ENCODE measurements at places on chromosomes 6 and 20.

DNA sequence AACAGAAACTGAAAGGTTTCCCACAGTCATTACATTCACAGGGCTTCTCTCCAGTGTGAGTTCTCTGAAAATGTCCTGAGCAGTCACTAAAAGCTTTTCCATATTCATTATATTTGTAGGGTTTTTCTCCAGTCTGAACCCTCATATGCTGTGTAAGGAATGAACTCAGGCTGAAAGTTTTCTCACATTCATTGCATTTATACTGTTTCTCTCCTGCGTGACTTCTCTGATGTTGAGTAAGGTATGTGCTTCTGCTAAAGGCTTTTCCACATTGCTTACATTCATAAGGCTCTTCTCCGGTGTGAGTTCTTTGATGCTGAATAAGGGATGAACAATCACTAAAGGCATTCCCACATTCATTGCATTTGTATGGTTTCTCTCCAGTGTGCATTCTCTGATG is 29.8 kb upstream of the ZNF391 start:
- no peak for DNase-seq

DNA sequence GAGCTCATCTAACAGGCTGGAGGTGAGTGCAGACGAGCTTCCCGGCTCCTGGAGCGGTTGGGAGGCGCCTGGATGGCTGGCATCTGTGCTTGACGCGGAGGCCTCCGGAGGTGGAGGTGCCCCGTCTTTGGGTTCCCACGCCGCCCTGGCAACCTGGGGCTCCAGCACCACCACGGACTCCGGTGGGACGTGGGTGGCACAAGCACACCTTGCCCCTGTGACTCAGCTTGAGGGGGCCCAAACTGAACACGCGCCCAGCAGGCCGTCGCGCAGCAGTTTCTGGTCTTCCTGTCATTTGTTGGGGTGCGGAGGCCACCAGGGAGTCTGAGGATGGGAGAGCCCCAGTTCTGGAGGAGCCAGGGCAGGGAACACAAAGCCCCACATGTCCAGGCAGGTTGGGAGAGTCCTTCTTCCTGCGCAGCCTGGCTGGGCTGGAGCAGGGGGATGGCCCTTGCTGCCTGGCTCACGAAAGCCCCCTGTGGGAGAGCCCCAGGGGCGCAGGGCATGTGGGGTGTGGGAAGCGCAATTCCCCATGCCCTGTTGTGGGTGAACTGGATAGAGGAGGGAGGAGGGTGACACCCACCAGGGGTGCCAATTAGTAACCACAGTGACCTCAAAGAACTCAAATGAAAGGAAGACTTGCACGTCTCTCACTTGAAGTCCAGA is 1378.6 kb upstream of the DEFB115 start:
- no peak for DNase-seq

DNA sequence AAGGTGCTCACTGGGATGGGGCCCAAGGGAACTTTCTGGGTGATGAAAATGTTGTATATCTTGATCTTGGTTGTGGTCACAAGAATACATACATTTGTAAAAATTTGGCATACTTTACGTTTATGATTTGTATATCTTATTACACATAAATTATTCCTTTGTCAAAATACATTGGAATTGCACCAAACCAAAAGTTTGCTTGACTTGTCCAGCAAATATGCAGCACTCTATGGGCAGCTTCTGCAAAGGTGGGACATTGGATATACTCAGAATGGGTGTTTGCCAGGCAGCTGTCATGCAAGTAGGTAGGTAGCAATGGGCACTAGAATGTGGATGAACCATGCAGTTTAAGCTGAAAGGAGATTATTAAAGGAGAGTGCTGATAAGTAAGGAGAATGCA is 78.0 kb downstream of the LAMP5 start:
- no peak for DNase-seq

- no peak for DNase-seq
Measured at GRCh38 chr6:28474441-28475219, 31.3 kb upstream of the ZSCAN23 start.

DNA sequence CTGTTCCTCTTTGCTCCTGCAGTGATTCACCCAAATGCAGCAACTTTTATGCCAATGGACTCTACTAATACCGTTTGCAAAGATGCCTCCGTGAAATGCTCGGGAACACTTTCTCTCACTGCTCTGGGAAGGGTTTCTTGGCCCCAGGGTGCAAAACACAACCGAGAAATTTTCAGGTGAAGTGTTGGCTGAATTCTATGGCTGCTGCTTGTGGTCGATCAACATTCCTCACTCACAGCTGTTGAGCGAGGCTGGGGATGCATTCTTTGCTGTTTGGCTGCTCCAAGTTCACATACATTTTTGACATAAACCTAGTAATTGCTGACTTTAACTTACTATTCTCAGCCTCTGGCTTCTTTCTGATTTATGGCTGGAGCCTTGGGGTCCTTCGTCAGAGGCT is 342.0 kb upstream of the CHD6 start:
- DNase-seq, result no peak

- DNase-seq, result no peak
Measured at GRCh38 chr20:52434041-52434425, 242.5 kb upstream of the ZFP64 start.

DNA sequence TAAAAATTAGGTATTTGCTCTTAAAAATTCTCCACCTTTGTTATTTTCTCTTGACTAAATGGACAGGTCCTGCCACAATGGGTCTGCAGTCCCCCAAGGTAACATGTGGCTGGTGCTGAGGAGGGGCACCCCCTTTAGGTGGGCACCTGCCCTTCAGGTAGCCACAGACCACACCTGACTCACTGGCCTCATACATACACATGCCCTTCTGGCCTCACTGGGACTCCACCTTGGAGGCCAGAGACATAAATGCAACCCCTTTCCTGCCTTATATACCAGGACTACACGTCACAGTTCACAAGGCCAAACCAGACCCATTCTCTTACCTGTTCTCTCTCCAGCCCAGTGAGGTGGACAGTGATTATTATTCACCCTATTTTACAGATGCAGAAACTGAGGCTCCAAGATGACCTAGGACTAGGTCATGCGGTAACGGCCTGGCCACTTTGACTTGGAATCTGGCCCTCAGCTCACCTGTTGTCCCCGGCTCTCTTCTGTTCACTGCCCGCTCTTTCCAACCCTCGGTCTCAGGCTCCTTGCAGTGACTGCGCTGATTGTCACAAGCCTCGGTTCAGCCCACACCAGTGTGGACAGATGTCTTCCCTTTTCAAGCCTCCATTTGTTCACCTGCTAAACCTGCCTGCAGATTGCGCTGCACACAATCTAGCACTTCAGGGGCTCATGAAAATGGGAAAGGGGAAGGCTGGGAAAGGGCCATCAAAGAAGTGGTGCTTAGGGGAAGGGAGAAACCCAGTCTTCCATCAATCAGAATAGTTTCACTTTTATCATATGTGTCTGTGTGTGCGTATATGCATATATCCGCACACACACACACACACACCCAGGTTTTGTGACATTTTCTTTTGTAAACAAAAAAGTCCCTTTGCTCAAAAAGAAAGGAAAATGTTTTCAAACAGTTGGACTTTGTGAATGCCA is 121.7 kb downstream of the BCAS1 start:
- DNase-seq, result no peak

DNA sequence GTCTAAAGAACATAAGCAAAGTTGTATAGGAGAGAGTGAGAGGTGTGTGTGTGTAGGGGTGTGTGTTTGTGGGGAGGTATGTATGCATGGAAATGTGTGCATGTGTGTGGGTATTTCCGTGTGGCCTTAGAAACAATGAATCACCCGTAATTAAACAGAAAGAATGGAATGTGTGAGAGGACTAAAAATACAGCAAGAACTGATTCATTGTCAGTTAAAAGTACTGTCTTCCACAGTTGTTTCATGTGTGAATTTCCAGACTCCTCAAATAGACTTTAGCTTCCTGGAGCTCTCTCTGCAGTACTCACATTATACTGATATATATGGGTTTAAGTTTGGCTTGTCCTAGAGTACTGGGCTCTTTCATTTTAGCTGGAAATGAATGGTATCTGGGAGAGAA is 145.7 kb downstream of the RIMS1 start:
- no peak for DNase-seq

DNA sequence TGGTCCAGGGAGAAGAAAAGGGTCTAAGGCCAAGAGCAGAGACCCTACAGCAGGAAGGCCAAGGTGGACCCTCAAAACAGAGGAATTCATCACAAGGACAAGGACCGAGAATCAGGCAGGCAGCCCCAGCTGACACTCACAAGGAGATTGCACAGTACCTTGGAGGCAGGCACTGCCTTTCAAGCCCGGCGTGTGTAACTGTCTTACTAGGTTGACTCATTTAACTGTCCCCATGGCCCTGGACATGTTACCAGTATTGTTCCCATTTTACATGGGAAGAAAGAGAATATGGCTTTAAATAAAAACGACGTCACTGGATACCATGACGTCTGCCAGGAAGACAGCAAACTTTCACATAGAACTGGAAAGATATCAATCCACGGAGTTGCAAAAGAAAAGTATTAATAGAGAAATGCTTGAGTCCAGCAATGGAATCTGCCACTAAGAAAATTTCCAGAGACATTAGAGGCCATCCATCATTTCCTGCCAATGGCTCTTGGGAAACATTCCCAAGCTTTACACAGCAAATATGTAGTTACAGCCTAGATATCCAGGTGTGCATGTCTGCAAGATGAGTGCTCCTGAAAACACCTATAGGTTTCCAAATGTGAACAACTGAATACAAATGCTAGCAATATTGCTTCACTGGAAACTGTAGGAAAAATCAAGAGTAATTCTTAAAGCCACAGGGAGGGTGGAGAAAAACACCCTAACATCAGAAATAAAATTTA is 111.5 kb upstream of the RPS6KA2 start:
- DNase-seq, result no peak

GRCh38 chr20:35363190-35363589 is 48.6 kb downstream of the UQCC1 start:
- DNase-seq, result no peak

- no peak for DNase-seq
Measured at GRCh38 chr6:139311831-139312230, 20.0 kb upstream of the TXLNB start.

DNA sequence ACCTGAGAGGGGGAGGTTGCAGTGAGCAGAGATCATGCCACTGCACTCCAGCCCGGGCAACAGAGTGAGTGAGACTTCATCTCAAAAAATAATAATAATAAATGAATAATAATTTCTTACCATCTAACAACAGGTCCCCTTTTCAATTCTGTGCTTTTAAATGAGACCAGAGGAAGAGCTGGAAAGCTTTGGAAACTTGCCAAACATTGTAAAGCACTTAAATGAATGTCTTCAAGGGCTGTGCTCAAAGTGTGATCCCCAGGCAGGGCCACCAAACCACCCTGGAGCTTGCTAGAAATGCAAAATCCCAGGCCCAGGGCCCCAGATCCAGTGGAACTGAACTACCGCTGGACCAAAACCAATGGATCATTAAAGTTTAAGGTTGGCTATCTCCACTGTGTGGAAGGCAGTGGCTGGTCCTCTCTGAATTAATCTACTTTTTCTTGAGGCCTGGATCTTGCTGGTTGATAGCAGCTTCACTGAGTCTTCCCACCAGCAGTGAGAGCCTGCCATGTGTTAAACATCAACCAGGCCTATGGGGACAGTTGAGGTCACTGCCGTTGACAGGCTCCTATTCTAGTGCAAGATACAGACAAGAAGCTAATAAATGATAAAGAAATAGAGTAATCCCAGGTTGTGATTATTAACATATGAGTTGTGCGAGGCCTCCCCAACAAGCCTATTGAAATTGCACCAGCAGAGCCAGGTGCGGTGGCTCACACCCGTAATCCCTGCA is 23.7 kb upstream of the TFAP2C start:
- no peak for DNase-seq

GRCh38 chr6:30767158-30767943 is 23.0 kb upstream of the IER3 start:
- no peak for DNase-seq

GRCh38 chr20:47343007-47343472 is 13.5 kb downstream of the ZMYND8 start:
- DNase-seq, result no peak

GRCh38 chr6:141107591-141108160 is 1025.0 kb upstream of the GJE1 start:
- no peak for DNase-seq

DNA sequence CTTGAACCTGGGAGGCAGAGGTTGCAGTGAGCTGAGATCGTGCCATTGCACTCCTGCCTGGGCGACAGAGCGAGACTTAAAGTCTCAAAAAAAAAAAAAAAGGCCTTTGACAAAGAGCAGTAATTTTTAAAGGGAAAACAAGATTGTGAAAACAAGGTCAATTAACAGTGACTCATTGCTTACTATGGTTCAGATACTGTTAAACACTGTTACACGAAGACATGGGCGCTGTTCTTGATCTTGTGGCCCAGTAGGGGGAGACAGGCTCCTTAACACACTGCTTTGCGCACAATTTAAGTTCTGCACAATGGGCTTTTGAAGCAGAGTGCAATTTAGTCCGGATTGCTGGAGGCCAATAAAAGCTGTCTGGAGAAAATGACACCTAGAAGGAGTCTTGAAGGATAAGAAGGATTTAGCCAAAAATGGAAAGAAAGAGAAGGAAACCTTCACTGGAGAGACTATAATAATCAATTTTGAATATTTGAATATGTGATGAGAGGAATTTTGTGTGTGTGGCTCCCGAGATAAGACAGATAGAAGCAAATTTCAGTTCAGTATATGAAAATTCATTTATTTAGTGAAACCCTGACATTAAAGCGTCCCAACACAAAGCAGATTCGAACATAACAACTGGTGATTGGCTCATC is 6.0 kb upstream of the LATS1 start:
- peak; percentile 9 for DNase-seq

- no peak for DNase-seq
Measured at GRCh38 chr6:41492261-41492891, 53.8 kb upstream of the FOXP4 start.

DNA sequence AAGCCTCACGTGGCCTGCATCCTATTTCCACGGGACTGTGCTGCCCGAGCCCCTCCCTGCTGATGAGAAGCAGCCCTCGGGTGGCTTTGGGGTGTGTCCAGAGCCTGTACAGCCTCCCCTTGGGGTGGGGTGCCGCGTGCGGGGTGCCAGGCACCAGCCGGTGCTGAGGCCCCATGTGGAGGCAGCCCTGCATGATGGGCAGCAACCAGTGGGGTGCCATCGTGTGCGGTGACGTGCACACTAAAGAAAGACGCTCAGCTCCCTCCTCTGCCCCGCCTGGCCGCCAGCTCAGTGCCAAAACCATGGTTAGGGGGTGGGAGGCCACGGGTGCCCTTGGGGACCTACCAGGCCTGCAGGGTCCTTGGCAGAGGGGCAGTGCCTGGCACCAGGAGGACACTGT is 26.2 kb downstream of the NTSR1 start:
- no peak for DNase-seq

- no peak for DNase-seq
Measured at GRCh38 chr6:73985891-73986290, 289.9 kb downstream of the CD109 start.

DNA sequence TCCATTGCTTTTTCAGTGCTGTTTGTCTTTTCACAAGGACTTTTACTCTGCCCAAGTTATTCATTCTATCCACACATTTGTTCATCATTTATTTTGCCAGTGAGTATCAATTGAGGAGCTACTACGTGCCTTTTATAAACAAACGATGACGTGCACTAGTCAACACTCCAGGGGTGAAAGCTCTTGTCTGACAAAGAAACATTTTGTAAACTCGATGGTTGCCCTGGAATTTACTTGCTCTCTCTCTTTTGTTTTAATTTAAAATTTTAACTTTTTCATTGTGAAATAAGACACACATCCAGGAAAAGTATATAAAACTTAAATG is 8.3 kb upstream of the MRPS18A start:
- no peak for DNase-seq

Measured in T-helper 9 cell (primary cell).